ENCODE measurements at places on chromosomes 12 and 14.

GRCh38 chr12:88299567-88300101 lies 157.5 kb downstream of the TMTC3 start:
- peak; percentile 99 for DNase-seq

GRCh38 chr14:99660794-99661193 lies 15.9 kb downstream of the HHIPL1 start:
- DNase-seq = peak; percentile 53

- DNase-seq = no peak
Measured at GRCh38 chr12:13130981-13131380, 27.5 kb upstream of the GSG1 start.

- DNase-seq = no peak
Measured at GRCh38 chr12:117444781-117445180, 83.4 kb upstream of the NOS1 start.

DNA sequence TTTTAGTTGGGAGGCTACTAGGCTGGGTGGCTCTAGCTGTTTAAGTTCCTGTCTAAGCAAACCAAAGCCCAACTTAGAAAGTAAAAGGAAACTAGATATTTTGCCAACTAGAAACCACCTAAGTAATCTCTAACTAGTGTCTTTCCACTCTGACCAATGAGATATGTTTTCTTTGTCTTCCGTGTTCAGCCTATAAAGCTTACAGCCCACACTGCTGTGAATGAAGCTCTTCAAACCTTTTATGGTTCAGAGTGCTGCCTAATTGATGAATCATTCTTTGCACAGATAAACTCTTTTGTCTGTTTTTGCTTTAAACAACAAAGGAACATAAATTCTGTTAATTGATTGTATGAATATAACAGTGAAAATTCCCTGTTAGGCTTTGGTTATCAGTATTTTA lies 66.1 kb downstream of the FUT8 start:
- DNase-seq = peak; percentile 30

- DNase-seq = no peak
Measured at GRCh38 chr12:49936925-49937324, 13.6 kb upstream of the AQP2 start.

- no peak for DNase-seq
Measured at GRCh38 chr12:39413836-39414771, 28.8 kb downstream of the KIF21A start.

Measured in fibroblast of upper back skin (primary cell).